Activated CD4-positive, alpha-beta memory T cell treated with anti-CD3 and anti-CD28 coated beads for 36 hours (primary cell): ENCODE measurements at places on chromosomes 2 and 18. TPM values are rescaled to one million over a fixed set of nuclear protein-coding genes. Genes with fewer than 3 reads are reported as not detected.

The ARHGAP15 gene
- total RNA-seq: 71.2 TPM

The RTP5 gene
- total RNA-seq: 0.10 TPM

The UGP2 gene
- total RNA-seq: 119 TPM

The ONECUT2 gene
- total RNA-seq: not detected

- H3K4me1 ChIP-seq: no peaks in the 10 kb centered on the region
- no peak overlapping the region for H3K27ac ChIP-seq
Measured at GRCh38 chr2:44813658-44814057, 127.8 kb upstream of the SIX3 start.

DNA sequence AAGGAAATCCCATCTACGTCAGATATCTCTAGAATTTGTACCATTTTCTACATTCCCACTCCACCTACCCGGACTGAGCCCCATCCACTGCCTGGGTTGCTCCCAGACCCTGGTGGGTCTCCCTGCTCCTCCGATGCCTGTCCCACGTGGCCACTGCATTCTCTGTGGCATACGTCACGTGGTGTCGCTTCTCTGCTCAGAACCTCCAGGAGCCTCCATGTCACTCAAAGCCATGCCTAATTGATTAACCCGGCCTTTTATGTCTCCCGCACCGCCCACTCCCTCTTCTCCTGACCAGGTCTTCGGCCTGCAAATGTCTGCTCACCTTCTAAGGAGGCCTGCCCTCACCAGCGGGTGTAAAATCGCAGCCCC, 176.6 kb downstream of the HDAC4 start:
- no peak overlapping the region for H3K4me3 ChIP-seq
- DNase-seq: no peak
- no peaks in the 10 kb centered on the region for H3K27me3 ChIP-seq
- H3K27ac ChIP-seq: peak overlapping the region; percentile 11

- no peak for DNase-seq
- H3K36me3 ChIP-seq: peaks cover 58% of the 10 kb centered on the region
- peaks cover 28% of the 10 kb centered on the region for H3K4me1 ChIP-seq
- no peak overlapping the region for H3K4me3 ChIP-seq
- H3K27me3 ChIP-seq: no peaks in the 10 kb centered on the region
Measured at GRCh38 chr2:208280933-208281332, 14.9 kb downstream of the PIKFYVE start.

GRCh38 chr18:34742891-34743341, 32.8 kb downstream of the DTNA start:
- no peak overlapping the region for H3K4me3 ChIP-seq
- no peaks in the 10 kb centered on the region for H3K4me1 ChIP-seq
- H3K27ac ChIP-seq: no peak overlapping the region

DNA sequence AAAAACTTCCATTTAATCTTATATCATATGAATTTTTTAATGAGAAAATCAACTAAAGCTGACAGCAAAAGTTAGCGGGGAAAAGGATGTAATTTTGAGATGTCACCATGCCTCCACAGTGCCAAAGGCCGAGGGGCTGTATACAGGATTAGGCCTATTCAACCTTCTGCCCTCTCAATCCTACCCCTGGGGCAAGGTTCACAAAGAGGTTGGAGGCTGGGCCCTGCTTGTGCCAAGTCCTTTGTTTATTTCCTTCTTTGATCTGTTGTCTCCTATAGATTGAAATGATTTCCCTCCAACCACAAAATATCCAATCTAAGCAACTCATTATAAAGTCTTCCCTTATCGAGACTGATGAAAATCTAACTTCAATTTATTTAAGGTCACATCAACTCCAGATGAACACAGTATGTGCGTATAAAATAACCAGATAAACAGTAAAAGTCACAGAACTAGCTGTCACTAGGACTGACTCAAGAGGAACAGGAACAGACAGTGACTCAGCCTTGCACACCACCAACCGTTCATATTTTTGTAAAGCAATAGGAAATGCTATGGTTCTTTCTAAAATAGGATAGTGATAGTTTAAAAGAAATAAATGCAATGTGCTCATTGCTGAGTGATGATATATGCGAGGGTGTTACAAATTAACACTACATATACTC, 95.8 kb downstream of the SLC25A12 start:
- no peak overlapping the region for H3K4me3 ChIP-seq
- peaks cover 17% of the 10 kb centered on the region for H3K4me1 ChIP-seq
- peaks cover 10% of the 10 kb centered on the region for H3K36me3 ChIP-seq
- H3K27me3 ChIP-seq: no peaks in the 10 kb centered on the region

DNA sequence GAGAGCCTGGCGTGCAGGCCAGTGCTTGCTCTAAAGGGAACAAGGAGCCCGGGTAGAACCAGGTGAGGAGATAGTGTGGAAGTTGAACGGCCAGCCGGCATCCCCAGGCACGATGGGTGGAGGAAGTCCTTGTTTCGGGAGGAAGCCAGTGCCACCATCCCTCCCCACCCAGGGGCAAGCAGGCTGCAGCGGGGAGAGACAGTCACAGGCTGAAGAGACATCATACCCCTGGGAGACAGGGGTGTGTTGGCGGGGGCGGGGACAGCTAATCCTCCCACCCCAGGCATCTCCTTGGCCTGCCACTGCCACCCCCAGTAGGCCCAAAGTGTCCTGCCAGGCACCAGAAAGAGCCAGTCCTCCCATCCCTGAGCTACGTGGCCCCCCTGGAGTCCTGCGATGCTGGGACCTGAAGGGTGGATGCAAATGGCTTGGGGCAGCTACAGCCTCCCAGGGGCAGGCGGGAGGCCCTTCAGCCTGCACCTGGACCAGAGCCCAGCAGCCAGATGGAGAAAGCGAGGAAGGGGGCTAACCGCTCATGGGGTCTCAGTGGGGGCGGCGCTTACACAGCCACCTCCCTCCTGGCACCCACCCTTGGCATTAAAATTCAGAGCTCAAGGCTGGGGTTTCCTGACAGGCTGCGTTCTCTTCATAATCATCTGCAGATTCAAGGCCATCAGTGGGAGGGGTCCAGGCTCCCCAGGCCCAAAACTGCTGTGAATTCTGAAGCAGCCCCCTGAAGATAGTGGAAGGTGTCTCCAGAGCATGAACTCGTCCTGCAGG, 14.8 kb upstream of the GPR55 start:
- H3K27ac ChIP-seq: no peak overlapping the region
- H3K4me1 ChIP-seq: peaks cover 21% of the 10 kb centered on the region
- H3K27me3 ChIP-seq: peaks cover 20% of the 10 kb centered on the region
- H3K36me3 ChIP-seq: peaks cover 15% of the 10 kb centered on the region

DNA sequence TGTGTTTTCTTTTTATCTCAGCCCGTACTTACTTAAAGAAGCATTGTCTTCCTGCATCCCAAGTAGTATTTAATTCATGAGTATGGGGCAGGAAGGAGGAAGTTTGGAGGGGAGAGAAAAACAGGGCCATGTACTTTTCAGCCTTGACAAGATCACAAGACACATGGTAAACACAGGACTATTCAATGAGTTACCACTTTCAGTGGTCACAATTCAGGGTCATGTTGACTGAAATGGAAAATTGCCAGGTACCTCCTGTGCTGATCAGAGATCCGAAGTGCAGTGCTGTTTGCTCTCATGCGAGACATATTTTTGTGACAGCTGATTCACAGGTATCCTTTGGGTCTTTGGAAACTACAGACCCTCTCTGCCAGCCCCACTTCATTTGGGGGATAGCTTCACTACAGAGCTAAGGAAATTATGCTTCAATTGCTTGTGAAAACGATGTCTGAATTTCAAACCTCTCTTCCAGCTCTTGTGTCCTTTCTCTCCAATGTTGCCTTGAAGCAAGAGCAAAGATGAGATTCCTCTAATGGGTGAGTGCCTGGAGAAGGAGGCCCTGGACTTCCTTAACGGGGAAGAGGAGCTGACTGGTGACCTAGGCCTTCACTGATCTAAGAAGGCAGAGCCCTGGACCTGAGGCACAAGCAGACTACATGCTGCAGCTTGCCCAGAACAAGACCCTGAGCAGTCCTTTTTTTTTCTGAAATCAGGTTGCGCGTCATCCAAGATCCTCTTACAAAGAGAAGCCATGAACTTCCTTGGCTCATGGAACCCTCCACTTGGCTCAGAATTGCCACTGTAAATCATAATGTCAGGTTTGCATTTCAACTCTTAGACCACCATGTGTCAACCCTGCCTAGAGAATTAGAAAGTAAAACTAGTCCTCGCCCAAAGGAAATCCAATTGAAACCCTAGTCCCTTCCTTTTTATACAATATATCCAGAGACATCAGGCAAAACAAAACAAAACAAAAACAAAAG, 44.1 kb downstream of the EVA1A start:
- no peaks in the 10 kb centered on the region for H3K36me3 ChIP-seq
- peaks cover 16% of the 10 kb centered on the region for H3K27me3 ChIP-seq
- H3K4me3 ChIP-seq: no peak overlapping the region
- DNase-seq: no peak

DNA sequence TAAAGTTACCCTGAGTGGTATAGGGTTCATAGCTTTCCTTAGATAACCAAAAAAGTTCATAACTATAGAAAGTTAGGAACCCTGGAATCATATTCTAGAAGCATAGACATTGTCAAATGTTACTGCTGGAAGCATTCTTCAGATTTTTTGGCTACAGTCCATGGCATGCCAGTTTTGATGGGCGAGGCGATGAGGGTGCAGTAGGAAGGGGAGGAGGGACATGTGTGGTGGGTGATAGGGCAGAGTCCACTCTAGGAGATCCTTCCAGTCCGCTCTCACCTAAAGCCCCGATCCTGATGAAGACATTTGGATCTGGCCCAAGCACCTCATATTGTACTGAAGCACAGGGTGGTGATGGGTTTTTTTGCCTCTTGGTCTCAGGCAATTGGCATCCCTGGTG, 91.8 kb downstream of the HRH4 start:
- no peak overlapping the region for H3K27ac ChIP-seq
- DNase-seq: no peak
- H3K27me3 ChIP-seq: peaks cover 5% of the 10 kb centered on the region
- no peak overlapping the region for H3K4me3 ChIP-seq
- no peaks in the 10 kb centered on the region for H3K4me1 ChIP-seq

GRCh38 chr2:18889565-18890332, 300.4 kb upstream of the NT5C1B start:
- H3K27me3 ChIP-seq: no peaks in the 10 kb centered on the region
- no peaks in the 10 kb centered on the region for H3K4me1 ChIP-seq
- no peaks in the 10 kb centered on the region for H3K36me3 ChIP-seq

DNA sequence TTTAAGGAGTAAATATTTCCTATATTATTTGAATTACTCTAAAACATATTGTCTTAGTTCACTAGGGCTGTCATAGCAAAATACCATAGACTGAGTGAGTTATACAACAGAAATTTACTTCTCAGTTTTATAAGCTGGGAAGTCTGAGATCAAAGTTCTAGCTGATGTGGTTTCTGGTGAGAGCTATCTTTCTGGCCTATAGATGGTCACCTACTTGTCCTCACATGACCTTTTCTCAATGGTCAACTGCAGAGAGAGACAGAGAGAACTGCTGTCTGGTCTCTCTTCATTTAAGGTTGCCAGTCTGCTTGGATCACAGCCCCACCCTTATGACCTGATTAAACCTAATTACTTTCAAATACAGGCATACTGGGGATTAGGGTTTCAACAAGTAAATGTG, 490.9 kb downstream of the FBXO15 start:
- no peak overlapping the region for H3K4me3 ChIP-seq
- no peaks in the 10 kb centered on the region for H3K27me3 ChIP-seq
- no peak overlapping the region for H3K27ac ChIP-seq
- DNase-seq: no peak
- H3K4me1 ChIP-seq: no peaks in the 10 kb centered on the region

GRCh38 chr2:199984755-199985154, 29.4 kb downstream of the MAIP1 start:
- no peak overlapping the region for H3K27ac ChIP-seq
- no peaks in the 10 kb centered on the region for H3K36me3 ChIP-seq
- no peaks in the 10 kb centered on the region for H3K27me3 ChIP-seq
- DNase-seq: no peak
- H3K4me1 ChIP-seq: peaks cover 6% of the 10 kb centered on the region
- no peak overlapping the region for H3K4me3 ChIP-seq

DNA sequence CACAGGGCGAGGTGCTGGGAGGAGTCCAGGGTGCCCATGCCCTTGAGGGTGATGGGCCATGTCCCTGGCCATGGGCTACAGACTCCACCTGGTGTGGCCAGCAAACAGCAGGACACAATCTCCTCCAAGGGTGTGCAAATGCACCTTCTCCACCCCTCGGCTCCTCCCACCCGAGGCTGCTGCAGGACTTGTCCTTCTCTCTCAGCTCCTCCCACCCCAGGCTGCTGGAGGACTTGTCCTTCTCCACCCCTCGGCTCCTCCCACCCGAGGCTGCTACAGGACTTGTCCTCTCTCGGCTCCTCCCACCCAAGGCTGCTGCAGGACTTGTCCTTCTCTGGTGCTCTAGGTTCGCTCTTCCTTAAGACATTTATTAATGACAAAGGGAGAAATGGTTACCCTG, 57.3 kb upstream of the SNTG2 start:
- H3K27ac ChIP-seq: no peak overlapping the region
- H3K27me3 ChIP-seq: peaks cover 31% of the 10 kb centered on the region

DNA sequence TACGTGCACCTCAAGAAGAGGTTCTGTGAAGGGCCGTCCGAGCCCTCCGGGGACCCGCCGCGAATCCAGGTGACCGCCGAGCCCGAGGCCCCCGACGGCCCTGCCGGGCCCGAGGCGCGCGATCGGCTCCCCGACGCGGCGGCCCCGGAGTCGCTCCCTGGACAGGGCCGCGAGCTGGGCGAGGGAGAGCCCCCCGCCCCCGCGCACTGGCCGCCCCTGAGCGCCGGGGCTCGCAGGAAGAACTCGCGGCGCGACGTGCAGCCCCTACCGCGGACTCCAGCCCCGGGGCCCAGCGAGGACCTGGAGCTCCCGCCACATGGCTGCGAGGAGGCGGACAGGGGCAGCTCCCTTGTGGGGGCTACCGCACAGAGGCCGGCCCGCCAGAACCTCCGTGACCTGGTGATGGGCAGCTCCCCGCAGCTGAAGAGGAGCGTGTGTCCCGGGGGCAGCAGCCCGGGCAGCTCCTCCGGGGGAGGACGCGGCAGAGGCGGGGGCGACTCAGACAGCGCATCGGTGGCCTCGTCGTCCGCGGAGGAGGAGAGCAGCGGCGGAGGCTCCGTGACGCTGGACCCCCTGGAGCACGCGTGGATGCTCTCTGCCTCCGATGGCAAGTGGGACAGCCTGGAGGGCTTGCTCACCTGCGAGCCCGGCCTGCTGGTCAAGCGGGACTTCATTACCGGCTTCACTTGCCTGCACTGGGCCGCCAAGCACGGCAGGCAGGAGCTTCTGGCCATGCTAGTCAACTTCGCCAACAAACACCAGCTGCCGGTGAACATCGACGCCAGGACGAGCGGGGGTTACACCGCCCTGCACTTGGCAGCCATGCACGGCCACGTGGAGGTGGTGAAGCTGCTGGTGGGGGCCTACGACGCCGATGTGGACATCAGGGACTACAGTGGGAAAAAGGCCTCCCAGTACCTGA, 812 bp downstream of the SOWAHC start:
- H3K4me3 ChIP-seq: peak overlapping the region; percentile 29
- H3K36me3 ChIP-seq: peaks cover 1% of the 10 kb centered on the region
- peak; percentile 11 for DNase-seq
- peaks cover 41% of the 10 kb centered on the region for H3K27me3 ChIP-seq
- H3K4me1 ChIP-seq: peaks cover 11% of the 10 kb centered on the region
- H3K27ac ChIP-seq: no peak overlapping the region

GRCh38 chr2:14816069-14817060, 183.8 kb downstream of the LRATD1 start:
- H3K27me3 ChIP-seq: no peaks in the 10 kb centered on the region
- DNase-seq: no peak
- no peak overlapping the region for H3K27ac ChIP-seq
- no peaks in the 10 kb centered on the region for H3K4me1 ChIP-seq
